ENCODE measurements at places on chromosomes 13 and 19. TPM values are rescaled to one million over a fixed set of nuclear protein-coding genes. Genes with fewer than 3 reads are reported as not detected.

Gene ZNF77
- polyA plus RNA-seq, result 10.2 TPM

Gene USHBP1
- polyA plus RNA-seq, result 0.59 TPM

Gene ZNF540
- 22.5 TPM for polyA plus RNA-seq

Gene LRRC63
- polyA plus RNA-seq, result not detected

Gene OR7C1
- not detected for polyA plus RNA-seq

Gene SYNGR4
- polyA plus RNA-seq, result not detected

Gene AMH
- 57.5 TPM for polyA plus RNA-seq

Gene HIF3A
- polyA plus RNA-seq, result 2.0 TPM

Gene ZNF439
- 2.0 TPM for polyA plus RNA-seq

Gene ZNF296
- polyA plus RNA-seq, result 1.4 TPM

Gene ZNF69
- polyA plus RNA-seq, result 14.4 TPM

Gene WASF3
- polyA plus RNA-seq, result 49.1 TPM

Gene SLC15A1
- not detected for polyA plus RNA-seq

Gene SLC25A30
- polyA plus RNA-seq, result 3.9 TPM

Gene GJB6
- polyA plus RNA-seq, result not detected

Gene HPN
- polyA plus RNA-seq, result 0.15 TPM

Gene ZNF547
- 13.1 TPM for polyA plus RNA-seq

Gene DZIP1
- 35.3 TPM for polyA plus RNA-seq

Gene ZNF791
- polyA plus RNA-seq, result 10.2 TPM

Gene OR4F17
- 0.90 TPM for polyA plus RNA-seq

Gene NLRP7
- not detected for polyA plus RNA-seq

Gene ZNF525
- polyA plus RNA-seq, result 5.1 TPM

Gene PAF1
- 37.3 TPM for polyA plus RNA-seq

Gene OLFM4
- not detected for polyA plus RNA-seq

Gene LILRA6
- not detected for polyA plus RNA-seq

Gene TEAD2
- 1.0 TPM for polyA plus RNA-seq

Data from neural cell (in vitro differentiated cells).